ENCODE measurements at places on chromosomes 3 and 15. TPM values are rescaled to one million over a fixed set of nuclear protein-coding genes. Genes with fewer than 3 reads are reported as not detected.

Gene HCLS1
- not detected for total RNA-seq

Gene GPR156
- not detected for total RNA-seq

Gene PEX11A
- 11.0 TPM for total RNA-seq

Gene EXOSC7
- 66.9 TPM for total RNA-seq

Gene CTXN2
- not detected for total RNA-seq

Gene LRRC57
- 26.2 TPM for total RNA-seq

Gene KIF7
- 19.6 TPM for total RNA-seq

Gene ARL13B
- 21.6 TPM for total RNA-seq

Gene TNFAIP8L3
- not detected for total RNA-seq

Gene ALDH1A3
- total RNA-seq = not detected

Gene CATSPER2
- total RNA-seq = not detected

Gene PRRT3
- 8.6 TPM for total RNA-seq

Gene PTH1R
- 23.6 TPM for total RNA-seq

Gene SPSB4
- not detected for total RNA-seq

Gene GALNT15
- total RNA-seq = not detected

Gene CEMIP
- 0.43 TPM for total RNA-seq

Gene ITIH4
- 0.68 TPM for total RNA-seq

Gene MYZAP
- total RNA-seq = 0.06 TPM

Gene CD96
- not detected for total RNA-seq

Gene CASR
- total RNA-seq = not detected

Gene USP13
- 13.3 TPM for total RNA-seq

Gene IGF2BP2
- 40.1 TPM for total RNA-seq

Gene CFAP44
- total RNA-seq = 2.3 TPM

Gene SCN11A
- not detected for total RNA-seq

Gene ZBTB47
- total RNA-seq = 16.1 TPM

Gene CLDN16
- total RNA-seq = not detected

Data from G401 (cell line).